ENCODE measurements at places on chromosomes 4 and X.

DNA sequence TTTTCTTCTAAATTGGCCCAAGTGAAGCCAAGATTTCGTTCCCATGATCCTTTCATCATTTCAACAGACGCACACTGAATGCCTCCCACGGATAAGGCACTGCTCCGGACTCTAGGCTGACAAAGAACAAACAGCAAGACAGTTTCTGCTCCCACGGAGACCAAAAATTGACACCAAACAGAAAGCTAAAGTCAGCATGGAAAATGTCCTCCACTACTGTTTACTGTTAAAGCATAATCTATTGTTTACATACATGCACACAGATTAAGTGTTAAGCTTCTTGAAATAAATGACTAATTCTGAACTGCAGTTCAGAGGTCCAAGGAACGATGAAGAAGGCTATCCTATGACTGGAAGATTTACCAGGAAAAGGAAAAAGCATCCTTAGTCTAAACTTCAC is 199.6 kb downstream of the AASDH start:
- DNase-seq, result no peak

DNA sequence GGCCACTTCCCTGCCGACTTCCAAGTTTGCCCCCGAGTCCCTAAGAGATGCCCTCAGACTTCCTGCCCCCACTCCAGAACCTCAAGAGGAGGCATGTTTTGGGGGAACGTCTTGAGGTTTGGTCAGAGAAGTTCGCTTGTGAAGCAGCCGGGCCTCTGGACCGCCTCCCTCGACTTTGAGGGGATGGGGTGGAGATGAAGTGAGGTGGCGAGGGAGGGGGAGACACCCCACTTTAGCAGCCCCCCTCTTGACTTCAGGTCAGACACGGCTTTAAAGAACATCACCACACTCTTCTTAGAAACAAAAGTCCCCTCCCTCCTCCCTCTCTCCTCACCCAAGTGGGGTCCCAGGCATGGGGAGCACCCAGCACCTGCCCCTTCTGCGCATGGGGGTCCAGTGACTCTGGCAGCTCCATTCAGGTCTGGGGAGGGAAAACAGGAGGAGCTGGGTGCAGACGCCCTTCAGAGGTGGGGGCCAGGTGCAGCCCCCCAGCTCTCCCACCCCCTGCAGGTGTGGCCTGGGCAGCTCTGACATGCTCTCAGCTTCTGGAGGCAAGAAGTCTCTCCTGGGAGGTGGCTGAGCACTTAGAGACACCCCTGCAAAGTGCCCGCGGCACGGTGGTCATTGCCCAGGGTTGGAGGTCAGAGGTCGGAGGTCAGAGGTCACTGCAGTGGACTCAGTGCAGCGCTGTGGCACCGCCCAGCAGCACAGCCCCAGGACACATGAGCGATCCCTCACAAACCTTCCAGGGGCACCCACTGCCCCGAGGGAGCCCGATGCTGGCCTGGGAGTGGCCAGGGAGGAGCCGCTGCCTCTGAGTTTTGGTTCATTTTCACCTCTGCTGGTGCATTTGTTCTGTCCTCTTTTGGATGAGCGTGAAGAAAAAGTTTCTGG is 108.8 kb downstream of the CPZ start:
- DNase-seq, result no peak

DNA sequence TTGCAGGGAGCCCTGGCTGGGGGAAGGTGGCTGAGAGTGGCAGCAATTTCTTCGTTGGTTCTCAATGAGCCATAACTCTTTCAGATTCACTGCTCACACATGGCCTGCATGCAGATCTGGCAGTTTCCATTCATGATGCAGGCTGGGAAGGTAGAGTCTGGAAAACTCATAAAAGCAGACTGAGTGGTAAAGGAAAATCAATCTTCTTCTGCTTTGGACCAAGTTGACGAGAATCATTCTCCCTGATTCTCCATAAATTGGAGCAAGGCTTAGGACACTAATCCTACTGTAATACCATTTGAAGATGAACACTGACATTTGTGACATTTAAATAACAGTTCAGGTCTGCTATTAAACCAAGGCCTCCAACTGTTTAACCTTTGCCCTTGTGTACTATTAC is 35.3 kb upstream of the HAND2 start:
- DNase-seq, result no peak

- no peak for DNase-seq
These were observed 6.3 kb downstream of the RUFY3 start for GRCh38 chr4:70728091-70728490.

GRCh38 chr4:151215295-151215694 is 61.7 kb upstream of the PRSS48 start:
- no peak for DNase-seq

DNA sequence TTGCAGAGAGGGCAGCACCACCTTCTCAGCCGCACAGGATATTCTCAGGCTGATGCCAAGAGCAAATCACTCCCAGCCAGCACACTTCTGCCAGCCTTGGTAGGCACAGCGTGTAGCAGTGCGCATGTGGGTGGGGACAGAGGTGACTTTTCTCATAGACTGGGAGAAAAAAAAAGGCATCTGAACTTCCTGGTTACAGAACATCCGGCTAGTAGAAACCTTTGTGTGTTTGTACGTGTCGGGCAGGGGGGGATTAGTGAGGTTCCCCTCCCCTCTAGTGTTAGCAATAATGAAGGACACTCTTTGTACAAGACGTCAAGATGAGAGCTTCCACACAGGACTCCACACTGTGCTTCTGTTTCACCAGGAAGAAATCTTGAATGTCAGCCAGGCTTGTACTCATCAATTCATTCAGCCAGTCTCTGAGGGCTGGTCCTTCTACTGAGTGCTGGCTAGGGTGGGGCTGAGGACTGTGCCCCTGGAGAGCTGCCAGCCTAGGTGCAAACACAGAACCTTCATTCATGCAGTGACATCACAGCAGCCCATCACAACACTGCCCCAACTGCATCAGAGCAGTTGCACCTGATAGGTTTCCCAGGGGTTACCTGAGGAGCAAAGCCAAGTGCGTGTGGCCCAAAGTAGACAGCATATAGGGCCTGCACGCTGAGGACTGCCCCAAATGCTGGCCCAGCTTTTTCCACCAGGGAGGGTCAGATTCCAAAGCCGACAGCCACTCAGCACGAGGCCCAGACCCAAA is 34.7 kb downstream of the SLC25A5 start:
- DNase-seq, result no peak

GRCh38 chrX:136856551-136856950 is 24.0 kb downstream of the RBMX start:
- DNase-seq, result no peak

DNA sequence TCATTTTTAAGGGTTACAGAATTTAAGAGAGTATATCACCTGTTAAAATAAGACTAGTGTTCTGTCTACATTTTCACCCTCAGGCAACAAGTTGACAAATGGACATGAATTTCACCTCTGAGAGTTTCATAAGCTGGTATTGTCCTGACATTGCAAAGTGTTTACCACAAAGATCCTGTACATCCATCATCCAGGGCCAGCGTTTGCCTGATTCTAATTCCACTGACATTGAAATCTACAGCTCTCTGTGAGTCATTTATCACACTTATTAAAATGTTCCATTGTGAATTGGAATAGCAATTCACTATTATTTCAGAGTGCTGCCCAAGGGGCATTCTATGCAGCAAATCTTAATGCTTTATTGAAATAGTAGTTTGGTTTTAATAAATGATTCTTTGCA is 1499.4 kb upstream of the PCDH7 start:
- no peak for DNase-seq

GRCh38 chrX:108312957-108313356 is 125.3 kb downstream of the COL4A6 start:
- no peak for DNase-seq

All from activated T-helper 1 cell treated with anti-CD3 and anti-CD28 coated beads, Interleukin-2, amount 50 U/mL, for 16 hours (primary cell).